ENCODE measurements at places on chromosomes 1 and 21. TPM values are rescaled to one million over a fixed set of nuclear protein-coding genes. Genes with fewer than 3 reads are reported as not detected.

- H3K27ac ChIP-seq = no peak overlapping the region
- H3K4me1 ChIP-seq = peaks cover 1% of the 10 kb centered on the region
- no peak overlapping the region for H3K4me3 ChIP-seq
- H3K36me3 ChIP-seq = no peaks in the 10 kb centered on the region
Observed at GRCh38 chr1:246753670-246754535, 29.7 kb downstream of the SCCPDH start.

SORT1 gene
- 0.25 TPM for total RNA-seq

DNA sequence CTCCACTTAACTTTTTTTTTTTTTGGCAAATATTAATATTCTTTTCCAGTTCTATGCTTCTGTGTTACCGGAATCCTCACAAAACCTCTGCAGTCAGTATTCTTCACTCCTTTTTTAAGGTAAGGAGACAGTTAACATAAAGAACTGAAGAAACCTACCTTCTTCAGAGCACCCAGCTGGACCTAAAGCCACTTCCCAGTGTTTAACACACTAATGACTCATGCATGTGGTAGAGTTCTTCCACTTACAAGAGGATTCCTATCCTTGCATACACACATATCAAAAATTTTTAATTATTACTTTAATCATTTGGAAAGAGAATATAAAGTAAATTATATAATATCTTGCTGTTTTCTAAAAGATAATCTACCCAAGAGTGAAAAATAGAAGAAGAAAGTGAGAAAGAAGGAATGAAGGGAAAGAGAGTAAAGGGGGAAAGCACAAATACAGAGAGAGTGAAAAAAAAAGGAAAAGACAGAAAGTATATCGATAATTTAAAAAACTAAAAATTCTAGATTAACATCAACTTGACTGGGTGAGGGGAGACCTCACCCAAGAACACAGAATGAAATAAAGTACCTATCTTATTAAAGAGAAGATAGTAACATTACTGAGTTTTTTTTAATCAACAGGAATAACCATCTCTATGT is 54.9 kb downstream of the ENAH start:
- no peaks in the 10 kb centered on the region for H3K36me3 ChIP-seq
- DNase-seq = no peak
- no peaks in the 10 kb centered on the region for H3K4me1 ChIP-seq
- no peak overlapping the region for H3K27ac ChIP-seq

DNA sequence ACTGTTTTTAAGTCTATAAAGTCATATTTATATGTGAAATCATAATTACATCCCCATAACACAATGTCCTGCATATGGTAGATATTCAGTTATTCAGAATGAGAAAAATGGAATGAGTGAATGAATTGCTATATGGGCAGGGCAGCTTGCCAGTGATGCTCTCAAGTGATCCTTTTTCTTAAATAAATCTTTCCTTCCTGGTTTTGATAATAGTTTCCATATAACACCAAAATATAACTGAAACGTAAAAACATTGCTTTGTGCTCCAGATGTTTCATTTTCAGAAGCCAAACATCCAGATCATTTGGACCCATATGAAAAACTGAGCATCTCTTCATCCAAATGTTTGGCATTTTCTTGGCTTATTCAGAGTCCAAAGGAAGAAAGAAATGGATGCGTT is 30.2 kb upstream of the RGS8 start:
- H3K36me3 ChIP-seq = no peaks in the 10 kb centered on the region
- DNase-seq = no peak
- H3K4me3 ChIP-seq = no peak overlapping the region
- H3K4me1 ChIP-seq = peaks cover 11% of the 10 kb centered on the region

- no peak overlapping the region for H3K4me3 ChIP-seq
- no peaks in the 10 kb centered on the region for H3K27me3 ChIP-seq
- H3K27ac ChIP-seq = no peak overlapping the region
- DNase-seq = no peak
- H3K36me3 ChIP-seq = no peaks in the 10 kb centered on the region
Observed at GRCh38 chr1:37725851-37726613, 33.7 kb downstream of the CDCA8 start.
